CD4-positive, alpha-beta T cell treated with Interleukin-17A for 1 hour (primary cell): ENCODE measurements at places on chromosomes 13 and 19.

DNA sequence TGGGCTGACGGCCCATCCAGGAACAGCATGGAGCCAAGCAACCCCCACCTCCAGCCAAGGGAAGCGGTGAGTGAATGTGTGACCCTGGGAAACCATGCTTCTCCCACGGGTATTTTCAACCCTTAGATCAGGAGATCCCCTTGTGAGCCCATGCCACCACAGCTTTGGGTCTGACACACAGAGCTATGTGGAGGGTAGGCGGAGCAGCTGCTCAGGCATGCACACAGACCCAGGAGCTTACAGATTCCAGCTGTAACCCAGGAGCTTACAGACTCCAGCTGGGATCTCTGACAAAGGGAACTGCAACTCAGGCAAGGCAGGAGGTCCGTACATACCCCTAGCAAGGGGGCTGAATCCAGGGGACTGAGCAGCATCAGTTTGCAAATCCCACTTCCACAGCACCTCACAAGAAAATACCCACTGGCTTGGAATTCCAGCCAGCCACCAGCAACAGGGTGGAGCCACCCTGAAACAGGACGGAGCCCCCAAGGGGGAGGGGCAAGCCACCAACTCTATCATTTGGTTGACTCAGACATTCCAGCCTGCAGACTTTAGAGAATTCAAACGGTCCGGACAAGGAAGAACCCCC, 40.8 kb upstream of the RFXAP start:
- DNase-seq: no peak

GRCh38 chr19:2249010-2249866, at the start of gene AMH:
AMH (plus strand) TSS chr19:2249323; CDS start chr19:2249333, 10 bp downstream.
- no peak for DNase-seq

GRCh38 chr13:98222816-98223215, 45.7 kb upstream of the RNF113B start:
- DNase-seq: no peak

DNA sequence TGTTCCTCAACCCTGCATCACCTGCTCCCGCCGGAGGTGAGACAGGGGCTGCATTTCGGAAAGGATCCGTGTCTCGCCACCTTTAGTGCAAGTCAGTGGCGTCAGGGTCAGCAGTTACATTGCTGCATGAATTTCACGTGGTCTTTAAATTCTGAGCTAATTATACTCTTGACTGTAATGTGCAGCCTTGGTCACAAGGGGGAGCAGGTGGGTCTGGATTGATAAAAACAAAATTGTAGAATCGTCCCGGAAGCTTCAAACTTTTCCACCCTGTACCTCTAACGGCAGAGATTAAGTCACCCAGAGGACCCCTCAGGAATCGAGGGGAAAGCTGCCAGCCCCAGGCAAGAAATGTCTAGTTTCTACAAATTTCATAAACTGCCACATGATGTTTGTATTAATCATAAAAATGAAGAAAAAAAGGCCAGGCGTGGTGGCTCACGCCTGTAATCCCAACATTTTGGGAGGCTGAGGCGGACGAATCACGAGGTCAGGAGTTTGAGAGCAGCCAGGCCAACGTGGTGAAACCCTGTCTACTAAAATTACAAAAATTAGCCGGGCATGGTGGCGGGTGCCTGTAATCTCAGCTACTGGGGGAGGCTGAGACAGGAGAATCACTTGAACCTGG, 20.2 kb downstream of the BBC3 start:
- DNase-seq: peak; percentile 88

DNA sequence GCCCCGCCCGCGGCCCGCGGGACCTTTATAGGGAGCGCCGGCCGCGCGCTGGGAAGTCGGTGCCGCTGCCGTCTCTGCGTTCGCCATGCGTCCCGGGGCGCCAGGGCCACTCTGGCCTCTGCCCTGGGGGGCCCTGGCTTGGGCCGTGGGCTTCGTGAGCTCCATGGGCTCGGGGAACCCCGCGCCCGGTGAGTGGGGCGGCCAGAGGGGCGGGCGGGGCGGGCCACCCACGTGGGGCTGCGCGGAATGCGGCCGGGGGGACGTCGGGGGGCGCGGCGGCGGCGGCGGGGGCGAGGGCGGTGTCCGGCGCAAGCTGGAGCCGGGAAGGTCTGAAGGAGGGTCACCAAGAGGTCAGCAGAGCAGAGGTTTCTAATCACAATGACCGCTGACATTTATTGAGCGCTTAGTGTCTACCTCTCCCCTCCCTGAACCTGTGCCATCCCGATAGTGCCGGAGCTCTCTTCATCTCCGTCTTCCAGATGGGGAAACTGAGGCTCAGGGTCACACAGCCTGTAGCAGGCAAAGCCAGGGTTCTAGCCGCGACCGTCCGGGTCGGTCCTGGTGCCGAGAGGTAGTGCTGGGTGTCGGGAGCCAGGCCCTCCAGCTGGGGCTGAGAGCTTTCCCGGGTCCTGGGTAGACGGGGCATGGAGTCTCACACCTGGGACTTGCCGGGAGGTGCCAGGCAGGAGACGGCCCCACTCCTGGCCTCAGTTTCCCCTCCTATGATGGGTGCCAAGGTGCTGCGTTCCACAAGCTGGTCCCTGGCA, at the start of gene FSTL3:
TSS of gene FSTL3 (plus strand) at position 54 of the 767 bp plus-strand sequence. CDS start at position 86, 32 bp downstream.
- DNase-seq: no peak

DNA sequence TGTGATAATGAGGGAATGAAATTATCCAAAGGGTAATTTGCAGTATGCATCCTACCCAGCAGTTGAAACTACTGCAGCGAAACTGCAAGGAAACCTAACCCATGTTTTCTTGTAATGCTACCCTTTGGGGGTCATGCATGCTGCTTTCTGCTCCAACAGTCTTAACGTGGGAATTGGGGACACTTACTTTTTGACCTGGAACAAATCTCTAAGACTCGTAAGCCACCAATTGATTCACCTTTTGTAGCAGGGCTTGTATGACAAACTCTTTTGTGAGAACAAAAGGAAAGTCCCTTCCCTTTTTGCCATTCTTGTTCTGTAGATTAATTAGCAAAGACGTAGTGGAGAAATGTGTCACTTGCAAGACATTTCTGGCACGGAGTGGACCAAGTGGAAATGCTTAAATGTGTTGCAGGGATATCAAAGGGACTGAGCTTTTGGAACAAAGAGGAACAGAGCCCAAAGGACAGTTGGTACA, 27.4 kb downstream of the LRCH1 start:
- no peak for DNase-seq

DNA sequence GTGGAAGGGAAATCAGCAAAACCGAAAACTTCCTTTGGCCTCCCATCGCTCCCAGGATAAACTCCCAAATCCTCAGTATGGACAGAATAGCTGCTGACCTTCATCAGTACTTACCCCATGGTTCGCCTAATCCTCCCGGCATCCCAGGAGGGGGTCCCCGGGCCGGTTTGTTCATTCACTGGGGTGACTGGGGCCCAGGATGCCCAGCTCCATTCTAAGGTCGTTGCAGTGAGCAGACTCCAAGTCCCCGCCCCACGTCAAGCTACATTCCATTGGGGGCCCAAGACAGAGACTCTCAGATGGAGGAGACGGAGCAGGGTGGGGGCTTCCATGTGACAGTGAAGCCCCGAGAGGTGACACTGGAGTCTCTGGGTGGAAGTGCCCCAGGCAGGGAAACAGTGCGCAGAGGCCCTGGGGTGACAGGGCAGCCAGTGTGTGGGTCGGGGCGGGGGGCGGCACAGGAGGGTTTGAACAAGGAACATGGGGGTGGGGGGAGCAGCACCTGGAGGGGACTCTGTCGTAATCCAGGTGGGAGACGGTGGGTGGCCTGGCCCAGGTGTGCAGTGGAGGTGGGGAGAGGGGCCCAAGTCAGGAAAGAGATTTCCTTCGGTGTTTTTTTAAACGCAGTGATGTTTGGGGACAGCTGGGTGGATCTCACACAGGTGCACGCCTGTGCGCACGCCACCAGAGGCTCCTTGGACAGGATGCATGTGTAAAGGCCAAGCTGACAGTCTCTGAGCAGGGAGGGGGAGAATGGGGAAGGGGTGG, 5.1 kb downstream of the SSBP4 start:
- DNase-seq: no peak

- no peak for DNase-seq
Observed at GRCh38 chr19:42816894-42817293, 51.4 kb upstream of the PSG8 start.

GRCh38 chr19:10706990-10707389, 5.8 kb downstream of the QTRT1 start:
- DNase-seq: no peak

GRCh38 chr13:99434258-99434788, 66.9 kb upstream of the TM9SF2 start:
- DNase-seq: peak; percentile 88

- DNase-seq: no peak
Observed at GRCh38 chr13:51067706-51068105, 43.4 kb downstream of the C13orf42 start.

DNA sequence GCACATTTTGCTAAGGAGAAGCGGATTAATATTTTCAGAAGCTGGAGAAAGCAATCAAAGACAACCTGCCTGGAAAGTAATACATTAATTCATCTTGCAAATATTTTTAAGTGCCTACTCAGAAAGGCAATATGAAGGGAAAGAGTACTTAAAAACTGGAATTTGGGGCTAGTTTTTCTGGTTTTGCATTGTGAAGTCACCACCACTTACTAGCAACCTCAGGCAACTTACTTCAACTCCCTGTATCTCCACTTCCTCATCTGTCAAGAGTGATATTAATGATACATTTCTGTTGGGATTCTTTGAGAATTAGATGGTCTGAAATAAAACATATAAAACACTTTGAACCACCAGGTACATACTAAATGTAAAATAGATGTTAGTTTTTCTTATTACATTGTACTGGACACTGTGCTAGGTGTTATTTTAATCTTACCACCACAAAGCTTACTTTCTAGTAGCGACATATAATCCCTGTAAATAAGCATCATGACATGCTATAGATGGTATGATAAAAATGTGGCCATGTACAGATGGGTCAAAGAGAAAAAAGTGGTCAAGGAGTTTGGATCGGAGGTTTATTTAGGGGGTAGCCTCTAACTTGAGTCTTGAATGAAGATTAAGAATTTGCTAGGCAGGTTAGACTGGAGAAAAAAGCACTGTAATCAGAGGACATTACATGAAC, 101.2 kb downstream of the SPRY2 start:
- DNase-seq: no peak
